ENCODE measurements at places on chromosomes 16 and 17. TPM values are rescaled to one million over a fixed set of nuclear protein-coding genes. Genes with fewer than 3 reads are reported as not detected.
A peak's percentile ranks its signal among the peaks of the same experiment; 100 is the strongest.

SLC52A1 gene
- total RNA-seq = not detected

KRTAP4-1 gene
- total RNA-seq = not detected

DNA sequence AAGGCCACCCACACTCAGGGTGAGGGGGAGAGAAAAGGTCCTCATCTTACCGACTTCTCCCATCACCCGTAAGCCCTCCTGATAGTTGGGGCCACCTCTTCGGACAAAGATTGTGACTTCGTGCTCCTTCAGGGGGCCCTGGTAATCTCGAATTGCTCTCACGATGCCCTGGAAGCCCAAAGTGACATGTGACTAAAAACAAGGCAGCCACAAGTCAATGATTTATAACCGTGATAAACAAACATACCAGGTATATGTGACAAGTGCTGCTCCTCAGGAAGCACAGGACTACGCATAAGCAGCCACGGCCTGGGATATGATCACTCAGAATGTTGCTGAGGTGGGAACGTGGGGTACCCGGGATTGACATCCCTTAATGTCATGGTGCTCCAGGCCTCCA, 17.1 kb downstream of the ACLY start:
- DNase-seq = no peak

SLC13A2 gene
- not detected for total RNA-seq

- DNase-seq = no peak
Measured at GRCh38 chr17:64254755-64255154, 8.3 kb downstream of the TEX2 start.

DNA sequence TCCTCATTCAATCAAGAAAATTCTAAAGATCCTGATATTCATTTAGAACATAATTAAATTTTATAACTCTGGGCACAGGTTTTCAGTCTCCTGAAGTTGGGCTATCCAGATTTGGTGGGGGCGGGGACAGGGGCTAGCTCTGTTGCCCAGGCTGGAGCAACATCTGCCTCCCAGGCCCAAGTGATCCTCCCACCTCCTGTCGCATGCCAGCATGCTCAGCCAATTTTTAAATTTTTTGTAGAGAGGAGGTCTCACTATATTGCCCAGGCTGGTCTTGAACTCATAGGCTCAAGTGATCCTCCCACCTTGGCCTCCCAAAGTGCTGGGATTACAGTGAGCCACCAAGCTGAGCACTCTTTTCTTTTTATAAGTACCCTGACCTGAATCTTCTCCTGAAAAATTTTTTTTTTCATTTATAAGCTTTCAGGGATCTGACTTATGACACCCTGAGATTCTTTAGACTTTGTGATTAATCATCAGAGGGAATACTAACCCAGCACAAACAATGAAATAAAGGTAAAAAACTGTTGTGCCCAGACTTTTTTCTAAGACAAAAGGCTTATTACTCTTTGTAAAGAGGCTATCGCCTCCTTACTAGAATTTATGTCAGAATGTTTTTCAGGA, 62.6 kb downstream of the TUBD1 start:
- DNase-seq = no peak

MEOX1 gene
- total RNA-seq = 0.07 TPM

GRCh38 chr16:79712276-79712675, 111.7 kb upstream of the MAF start:
- DNase-seq = no peak

GRCh38 chr16:76653390-76654026, 376.3 kb downstream of the CNTNAP4 start:
- DNase-seq = no peak

- no peak for DNase-seq
Measured at GRCh38 chr16:77974883-77975282, 47.5 kb upstream of the CLEC3A start.

GRCh38 chr16:2511128-2511800, 2.5 kb upstream of the ATP6V0C start:
- DNase-seq = no peak

GRCh38 chr17:33142705-33143299, 150.3 kb downstream of the ASIC2 start:
- no peak for DNase-seq

CD300H gene
- not detected for total RNA-seq

DNA sequence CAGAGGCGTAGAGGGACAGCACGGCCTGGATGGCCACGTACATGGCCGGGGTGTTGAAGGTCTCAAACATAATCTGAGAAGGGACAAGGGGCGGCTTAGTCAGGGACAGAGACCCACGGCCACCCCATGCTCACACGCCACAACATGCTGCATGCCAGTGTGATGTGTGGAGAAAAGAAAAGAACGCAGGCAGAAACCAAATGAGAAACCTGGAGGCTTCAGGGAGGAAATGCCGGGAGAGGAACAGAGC, 1.1 kb downstream of the ACTG1 start:
- no peak for DNase-seq

GRCh38 chr17:51687887-51688286, 427.5 kb downstream of the UTP18 start:
- no peak for DNase-seq

DNA sequence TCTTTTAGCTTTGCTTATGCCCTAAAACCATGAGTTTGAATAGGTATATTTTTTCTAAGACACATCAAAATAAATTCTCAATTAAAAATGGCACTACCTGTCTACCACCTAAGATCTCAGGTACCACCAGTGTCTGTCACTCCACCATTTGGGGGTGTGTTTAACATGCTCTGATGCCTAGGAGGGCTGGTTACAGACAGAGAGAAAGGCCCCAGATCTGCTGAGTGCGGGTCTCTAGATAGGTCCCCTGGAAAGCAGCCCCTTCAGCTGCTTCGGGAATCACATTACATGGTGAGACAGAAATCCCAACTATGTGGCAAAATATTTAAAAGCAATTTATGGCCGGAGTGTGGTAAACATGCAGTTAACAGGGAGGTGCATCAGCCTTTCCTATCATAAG, 653 bp upstream of the VAC14 start:
- no peak for DNase-seq

CORO1A gene
- 2.9 TPM for total RNA-seq

- no peak for DNase-seq
Measured at GRCh38 chr17:33015716-33016346, 24.2 kb downstream of the SPACA3 start.

DNA sequence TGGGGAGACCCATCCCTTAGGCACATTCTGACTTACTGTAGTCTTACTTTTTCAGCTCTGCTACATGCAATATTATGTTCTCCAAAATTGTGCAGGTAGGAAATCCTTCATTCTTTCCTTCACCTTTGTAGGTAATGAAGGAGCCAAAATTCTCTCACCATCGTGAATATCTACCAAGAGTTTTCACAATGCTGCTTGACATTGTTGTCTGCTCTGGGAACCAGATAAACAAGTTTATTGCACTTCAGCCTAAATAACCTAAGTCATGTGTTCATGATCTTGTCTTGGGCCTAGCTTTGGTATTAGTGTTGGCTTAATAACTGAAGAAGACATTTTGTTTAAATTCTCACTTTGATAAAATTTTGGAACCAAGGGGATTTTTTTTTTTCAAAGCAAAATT, 110.8 kb upstream of the ELAC2 start:
- no peak for DNase-seq

MKS1 gene
- total RNA-seq = 16.2 TPM

SLC6A2 gene
- not detected for total RNA-seq

DNA sequence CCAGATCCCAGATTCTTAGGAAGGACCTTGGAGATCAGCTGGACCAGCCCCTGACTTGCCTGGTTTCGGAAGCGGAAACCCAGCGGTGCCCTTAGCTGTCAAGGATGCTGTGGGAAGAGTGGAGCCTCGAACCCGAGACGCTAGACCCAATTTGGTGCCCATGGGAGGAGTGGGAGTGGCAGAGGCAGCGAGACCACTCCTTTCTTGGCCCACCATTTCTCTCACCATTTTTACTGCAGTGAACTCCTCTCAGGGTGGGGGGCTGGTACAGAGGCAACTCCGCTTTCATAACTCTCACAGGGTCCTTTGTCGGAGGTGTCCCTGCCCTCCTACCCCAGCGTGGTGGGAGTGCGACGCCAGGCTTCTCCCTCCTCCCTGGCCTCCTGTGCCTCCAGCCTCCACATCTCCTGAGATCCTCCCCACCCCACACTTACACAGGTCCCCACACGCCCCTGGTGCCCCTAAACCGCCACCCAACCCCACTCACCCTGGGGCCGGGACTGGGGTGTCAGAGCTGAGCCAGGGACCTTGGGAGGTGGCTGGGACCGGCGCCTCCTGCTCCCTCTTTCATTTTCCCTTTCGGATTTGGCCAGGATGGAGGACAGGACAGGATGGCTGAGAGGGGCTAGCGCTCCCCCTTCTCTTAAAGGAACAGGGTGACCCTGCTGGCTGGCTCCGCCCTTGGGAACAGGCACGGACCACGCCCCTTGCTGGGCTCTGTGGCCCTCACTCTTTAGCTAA, at the start of gene GJD3:
Gene GJD3, minus strand, starts transcription at position 617 of the 741 bp plus-strand sequence. CDS start 922 bp downstream, outside the sequence.
- peak; percentile 72 for DNase-seq

DNA sequence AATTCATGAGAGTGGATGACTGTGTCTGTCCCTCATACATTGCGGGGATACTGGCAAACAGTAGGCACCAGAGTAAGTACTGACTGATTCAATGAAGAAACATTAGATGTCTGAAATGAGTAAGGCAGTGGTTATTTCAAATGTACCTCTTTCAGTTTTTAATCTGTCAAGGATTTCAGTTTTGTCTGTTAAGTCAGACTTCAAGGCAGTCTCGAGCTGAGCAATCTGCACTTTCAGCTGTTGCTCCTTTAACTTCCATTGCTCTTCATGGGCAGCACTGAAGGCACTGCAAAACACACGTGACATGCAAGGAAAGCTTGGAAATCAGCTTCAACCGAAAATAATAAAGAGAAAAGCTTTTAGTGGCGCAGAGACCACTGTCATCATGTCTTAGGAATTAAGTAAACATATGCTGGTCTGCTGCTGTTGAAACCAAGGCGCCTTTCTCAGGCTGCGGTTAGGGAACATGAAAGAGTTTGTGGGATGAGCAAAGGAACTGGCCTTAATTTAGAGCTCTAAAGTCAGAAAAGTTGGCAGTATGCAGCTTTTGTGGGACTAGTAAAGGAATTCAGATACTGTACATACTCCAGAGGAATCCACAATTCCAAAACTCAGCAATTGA, 38.8 kb downstream of the RPGRIP1L start:
- DNase-seq = no peak

DNA sequence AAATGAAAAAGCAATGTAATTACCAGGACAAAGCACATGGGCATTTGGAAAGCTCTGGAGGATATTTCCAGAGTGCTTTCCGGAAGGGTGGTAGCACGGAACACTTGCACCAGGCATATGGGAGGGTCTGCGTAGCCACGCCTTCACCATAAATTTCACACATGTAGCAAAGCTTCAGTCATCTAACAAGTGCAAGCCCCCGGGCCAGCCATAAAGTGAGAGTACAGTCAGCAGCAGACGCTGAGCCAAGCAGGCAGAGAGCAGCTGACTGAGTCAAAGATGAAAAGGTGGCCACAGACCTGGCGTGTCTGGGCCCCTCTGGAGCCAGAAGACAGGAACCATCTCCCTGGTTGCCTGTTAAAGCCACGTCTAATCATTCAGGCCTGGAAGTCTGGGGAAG, 130.6 kb downstream of the SEC14L1 start:
- no peak for DNase-seq

- no peak for DNase-seq
Measured at GRCh38 chr17:67868176-67868575, 42.9 kb downstream of the BPTF start.

HS3ST3B1 gene
- total RNA-seq = 27.1 TPM

- DNase-seq = no peak
Measured at GRCh38 chr17:74325743-74326379, at the start of gene KIF19. Gene KIF19, plus strand, starts transcription at chr17:74326226. Its CDS starts 124 bp downstream, at chr17:74326350.

DNA sequence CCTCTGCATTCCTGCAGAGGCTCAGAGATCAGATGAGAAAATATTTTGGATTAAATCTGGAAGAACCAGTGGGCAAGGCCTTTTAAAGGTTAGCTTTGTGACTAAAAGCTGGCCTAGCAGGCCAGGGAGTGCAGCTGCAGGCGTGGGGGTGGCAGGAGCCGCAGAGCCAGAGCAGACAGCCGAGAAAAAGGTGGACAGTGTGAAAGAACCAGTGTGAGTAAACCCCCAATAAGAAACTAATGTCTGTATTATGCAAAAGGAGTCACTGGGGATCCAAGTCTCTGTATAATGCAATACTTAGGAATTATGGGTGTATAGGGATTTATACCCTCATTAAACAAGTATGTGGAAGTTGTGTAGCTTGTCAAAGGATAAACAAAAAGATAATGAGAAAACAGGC, 21.4 kb upstream of the SPACA3 start:
- no peak for DNase-seq

IQCK gene
- 3.8 TPM for total RNA-seq

- DNase-seq = no peak
Measured at GRCh38 chr16:80518436-80518835, 22.4 kb upstream of the DYNLRB2 start.

SMIM5 gene
- total RNA-seq = not detected

MEFV gene
- total RNA-seq = not detected

DNA sequence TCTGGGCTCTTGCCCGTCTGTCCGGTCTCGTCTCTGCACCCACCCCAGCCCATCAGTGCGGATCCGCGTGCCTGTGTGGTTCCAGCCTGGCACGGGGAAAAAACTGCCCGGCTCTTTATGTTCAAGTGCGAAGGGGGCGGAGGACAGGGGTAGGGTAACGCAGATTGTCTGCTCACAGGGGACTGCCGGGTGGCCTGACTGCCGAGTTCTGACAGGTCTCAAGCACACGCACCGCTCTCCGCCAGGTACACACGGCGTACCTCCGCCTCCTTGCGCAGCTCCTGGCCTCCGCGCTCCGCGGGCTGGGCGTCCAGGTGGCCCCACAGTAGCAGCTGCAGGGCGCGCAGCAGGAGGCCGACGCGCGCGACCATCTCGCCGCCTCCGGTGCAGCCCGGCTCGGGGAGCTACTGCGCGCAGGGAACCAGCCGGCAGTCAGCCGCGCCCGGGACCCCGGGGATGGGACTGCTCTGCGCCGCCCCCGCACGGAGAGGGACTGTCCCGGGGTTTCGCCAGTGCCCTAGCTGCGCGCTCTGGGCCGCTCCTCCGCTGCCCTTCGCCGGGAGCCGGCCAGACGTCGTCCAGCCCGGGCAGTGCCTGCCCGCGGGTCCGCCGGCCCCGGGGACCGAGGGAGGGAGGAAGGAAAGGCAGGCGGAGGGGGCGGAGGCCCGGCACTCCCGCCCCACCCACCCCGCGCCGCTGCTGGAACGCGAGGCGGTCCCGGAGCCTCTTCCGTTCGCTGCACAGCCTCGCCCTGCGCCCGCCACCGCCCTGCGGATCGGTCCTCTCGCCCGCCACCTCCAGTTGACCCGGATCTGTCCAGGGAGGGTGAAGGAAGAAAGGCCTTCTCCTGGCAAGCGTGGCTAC, at the start of gene MMP28:
Gene MMP28, minus strand, starts transcription at position 635 of the 864 bp plus-strand sequence. Its CDS starts 264 bp downstream, at position 371.
- DNase-seq = no peak

GRCh38 chr17:71919186-71919585, 201.6 kb upstream of the SOX9 start:
- DNase-seq = no peak

- no peak for DNase-seq
Measured at GRCh38 chr16:46700048-46700447, 10.6 kb downstream of the ORC6 start.

DNA sequence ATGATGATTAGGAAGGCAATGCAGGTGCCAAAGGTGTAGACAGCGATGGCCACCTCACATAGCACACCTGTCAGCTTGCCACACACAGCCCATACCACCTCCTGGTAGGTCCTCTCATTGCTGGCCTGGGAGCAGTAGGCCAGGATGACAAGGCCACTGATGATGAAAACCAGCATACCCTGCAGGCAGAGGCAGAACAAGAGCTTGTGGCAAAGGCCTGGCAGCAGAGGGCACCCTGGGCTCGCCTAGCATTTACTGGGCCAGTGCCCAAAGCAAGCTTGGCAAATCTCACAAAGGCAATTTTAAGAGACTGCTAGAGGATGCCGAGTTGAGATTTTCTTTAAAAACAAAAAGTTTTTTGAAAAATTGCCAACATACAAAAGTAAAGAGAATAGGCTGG, 5.9 kb downstream of the SLC38A7 start:
- peak; percentile 27 for DNase-seq

- DNase-seq = no peak
Measured at GRCh38 chr16:23508589-23509440, 1.5 kb downstream of the GGA2 start.

Measured in chondrocyte (in vitro differentiated cells).